Suppressor macrophage treated with lipopolysaccharide for 4 hours (primary cell): ENCODE measurements at places on chromosomes 11 and 22.

DNA sequence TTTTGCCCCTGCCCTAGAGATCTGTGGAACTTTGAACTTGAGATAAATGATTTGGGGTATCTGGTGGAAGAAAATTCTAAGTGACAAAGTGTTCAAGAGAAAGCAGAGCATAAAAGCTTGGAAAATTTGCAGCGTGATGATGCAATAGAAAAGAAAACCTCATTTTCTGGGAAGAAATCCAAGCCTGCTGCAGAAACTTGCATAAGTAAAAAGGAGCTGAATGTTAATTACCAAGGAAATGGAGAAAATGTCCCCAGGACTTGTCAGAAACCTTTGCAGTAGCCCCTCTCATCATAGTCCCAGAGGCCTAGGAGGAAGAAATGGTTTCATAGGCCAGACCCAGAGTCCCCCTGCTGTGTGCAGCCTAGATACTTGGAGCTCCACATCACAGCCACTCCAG is 686.9 kb downstream of the FAM181B start:
- no peak for DNase-seq

DNA sequence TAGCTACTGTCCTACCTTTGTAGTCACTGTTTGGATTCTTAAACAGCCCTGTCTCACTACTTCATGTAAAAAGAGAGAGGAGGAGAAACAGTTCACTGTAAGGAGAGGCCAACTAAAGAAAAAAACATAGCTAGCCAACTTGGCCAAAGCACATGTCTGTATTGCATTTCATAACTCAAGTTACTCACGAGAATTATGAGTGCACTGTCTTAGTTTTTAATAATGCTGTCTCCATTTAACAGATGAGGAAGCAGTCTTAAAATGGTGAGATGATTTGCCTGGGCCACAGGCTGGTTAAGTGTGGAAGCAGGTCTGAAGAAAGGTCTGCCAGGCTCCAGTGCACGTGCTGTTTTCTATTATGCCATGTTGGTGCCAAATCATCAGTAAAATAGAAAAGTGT is 104.5 kb downstream of the UVRAG start:
- peak; percentile 28 for DNase-seq

- peak; percentile 46 for DNase-seq
Observed at GRCh38 chr11:95248666-95249467, 17.9 kb upstream of the SESN3 start.

DNA sequence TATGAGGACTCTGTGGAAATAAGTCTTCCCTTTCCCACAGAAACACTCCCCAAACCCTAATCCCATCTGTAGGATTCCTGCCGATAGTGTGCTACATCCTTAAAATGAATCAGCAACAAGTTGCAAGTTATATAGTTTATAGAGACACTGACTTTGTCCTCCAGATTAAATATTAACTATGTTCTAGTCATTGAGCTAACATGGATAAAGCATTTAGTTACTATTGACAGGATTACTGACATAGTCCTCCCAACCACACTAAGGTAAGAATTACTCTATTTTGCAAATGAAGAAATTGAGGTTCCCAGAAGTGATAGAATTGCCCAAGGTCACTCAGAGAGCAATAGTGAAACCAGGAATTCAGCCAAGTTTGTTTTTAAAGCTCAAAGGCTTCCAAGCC is 1.9 kb downstream of the OR52M1 start:
- DNase-seq: no peak

GRCh38 chr11:119424775-119425174 is 1.8 kb upstream of the THY1 start:
- DNase-seq: no peak

DNA sequence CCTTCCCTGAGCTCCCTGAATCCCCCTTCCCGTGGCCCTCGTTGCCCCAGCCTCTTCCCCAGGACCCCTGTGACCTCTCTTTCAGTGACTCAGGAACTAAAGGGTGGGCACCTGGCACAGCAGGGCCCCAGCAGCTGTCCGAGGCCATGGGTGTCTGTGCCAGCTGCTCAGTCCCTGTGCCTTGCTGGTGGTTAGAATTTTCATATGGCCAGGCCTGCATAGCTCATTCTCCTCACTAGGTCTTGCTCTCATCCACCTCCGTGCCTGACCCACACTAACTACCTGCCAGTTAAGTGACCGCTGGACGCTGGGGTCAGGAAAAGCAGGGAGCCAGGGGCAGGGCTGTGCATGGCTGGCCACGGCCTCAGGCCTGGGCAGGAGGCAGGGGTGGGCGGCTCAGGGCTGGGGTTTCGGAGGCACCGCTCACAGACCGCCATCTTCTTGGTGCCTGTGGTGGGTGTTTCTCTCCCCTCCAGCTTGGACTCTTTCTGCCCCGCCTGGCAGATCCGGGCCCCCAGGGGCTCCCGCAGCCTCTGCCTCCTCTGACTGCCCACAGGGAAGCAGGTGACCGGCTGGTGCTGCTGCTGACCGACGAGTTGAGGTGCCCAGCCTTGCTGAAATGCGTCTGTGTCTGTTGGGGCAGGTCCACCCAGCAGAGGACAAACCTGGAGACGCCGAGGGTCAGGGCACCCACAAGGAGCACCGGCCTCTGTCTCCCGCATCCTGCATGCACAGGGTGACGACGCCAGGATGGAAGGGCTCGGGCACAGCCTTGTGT is 20.3 kb downstream of the MRGPRD start:
- DNase-seq: no peak

GRCh38 chr11:126989942-126990715 is 10.4 kb downstream of the KIRREL3 start:
- DNase-seq: peak; percentile 46

DNA sequence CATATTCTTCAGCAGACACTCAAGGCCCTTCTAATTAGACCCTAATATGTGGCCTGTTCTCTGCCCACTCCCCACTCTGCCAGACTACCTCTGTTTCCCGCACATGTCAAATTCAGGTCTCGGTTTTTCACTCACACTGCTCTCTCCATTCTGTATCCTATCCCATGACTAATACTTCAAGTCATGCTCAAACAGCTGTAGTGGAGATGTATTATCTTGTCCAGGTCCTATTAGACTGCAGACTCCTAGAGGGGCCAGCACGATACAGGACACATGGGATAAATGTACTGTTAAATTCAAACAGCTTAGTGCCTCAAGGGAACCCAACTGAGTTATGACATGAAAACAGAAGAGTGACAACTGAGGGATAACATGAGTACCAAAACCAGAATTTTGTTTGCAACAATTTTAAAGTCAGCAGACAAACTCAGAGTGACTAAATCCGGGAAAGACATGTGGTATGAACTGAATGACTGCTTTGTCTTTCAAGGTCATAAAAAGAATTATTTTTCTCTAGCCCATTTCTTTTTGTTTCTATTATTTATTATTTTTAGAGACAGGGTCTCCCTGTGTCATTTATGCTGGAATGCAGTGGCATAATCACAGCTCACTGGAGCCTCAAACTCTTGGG is 20.5 kb downstream of the ATP6V1E1 start:
- no peak for DNase-seq

DNA sequence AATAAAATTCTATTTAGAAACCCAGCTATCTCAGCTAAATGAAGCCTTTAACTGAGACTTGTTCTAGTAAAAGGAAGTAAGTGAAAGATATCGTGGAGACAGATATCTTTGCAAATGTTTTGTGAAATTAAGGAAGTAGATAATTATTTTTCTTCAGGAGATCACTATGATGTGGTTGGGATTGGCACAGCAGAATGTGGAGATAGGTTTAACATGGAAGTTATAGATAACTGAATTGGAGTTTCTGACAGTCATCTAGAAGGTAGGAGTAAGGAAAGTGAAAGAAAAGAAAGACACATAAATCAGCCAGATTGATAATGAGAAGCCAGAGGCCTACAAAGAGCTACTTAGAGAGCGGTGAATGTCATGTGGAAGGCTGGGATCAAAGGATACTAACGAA is 4.7 kb upstream of the CASP5 start:
- DNase-seq: peak; percentile 30

- no peak for DNase-seq
Observed at GRCh38 chr22:19387575-19387974, 44.0 kb downstream of the HIRA start.

- no peak for DNase-seq
Observed at GRCh38 chr11:134541355-134541754, 129.3 kb upstream of the B3GAT1 start.

DNA sequence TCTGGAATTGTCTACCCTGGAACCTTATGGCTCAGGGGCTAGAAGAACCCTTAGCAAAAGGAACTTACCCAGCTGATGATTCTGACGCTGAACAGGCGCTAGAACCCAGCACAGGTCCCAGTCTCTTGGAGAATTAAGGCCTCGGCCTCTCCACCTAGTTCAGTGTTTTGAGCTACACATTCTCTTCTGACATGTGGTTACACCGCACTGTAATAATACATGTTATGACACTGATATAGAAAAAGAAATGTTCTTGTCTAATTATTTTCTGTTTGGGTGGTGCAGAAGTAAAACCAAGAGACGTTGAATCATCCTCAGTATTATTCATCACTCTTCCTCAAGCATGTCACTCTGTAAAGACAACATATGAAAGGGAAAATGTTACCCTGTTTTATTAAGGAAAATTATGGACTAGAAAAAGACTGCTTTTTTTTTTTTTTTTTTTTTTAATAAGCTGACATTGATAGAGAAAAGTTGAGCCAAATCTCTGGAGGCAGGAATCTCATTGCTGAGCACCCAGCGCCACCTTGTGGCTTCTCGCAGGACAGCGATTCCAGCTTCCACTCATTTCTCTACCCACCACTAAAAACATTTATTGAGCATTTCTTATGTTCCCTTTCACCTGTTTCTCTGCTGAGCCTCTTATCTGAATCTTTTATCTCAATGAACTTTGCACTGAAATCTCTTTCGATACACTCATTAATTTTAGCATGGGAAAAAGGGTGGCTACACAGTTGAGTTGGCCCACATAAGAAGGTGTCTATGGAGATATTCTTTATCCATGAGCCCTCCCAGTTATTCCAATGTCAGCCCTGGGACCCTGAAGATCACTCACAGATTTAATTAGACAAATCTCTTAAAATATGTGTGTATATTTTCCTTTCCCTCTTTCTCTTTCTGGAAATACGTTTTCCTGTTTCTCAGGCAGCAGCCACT is 12.6 kb upstream of the APLNR start:
- DNase-seq: peak; percentile 60

DNA sequence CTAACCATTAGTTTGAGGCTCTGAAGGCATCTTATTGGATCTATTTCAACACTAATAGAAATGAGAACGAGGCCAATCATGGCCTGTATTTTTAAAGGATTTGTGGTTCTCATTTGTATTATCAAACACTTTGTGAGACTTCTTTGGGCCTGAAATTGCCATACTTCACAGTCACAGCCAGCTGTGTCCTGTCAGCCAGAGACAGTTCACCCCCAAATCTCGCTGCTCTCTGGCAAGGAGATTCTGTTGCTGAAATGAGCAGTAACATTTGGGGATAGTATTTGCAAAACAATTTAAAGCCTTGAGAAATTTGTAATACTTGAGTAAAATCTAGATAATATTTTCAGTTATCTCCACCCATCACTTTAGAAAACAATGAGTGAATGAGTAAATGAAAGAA is 26.9 kb upstream of the TENM4 start:
- DNase-seq: no peak

DNA sequence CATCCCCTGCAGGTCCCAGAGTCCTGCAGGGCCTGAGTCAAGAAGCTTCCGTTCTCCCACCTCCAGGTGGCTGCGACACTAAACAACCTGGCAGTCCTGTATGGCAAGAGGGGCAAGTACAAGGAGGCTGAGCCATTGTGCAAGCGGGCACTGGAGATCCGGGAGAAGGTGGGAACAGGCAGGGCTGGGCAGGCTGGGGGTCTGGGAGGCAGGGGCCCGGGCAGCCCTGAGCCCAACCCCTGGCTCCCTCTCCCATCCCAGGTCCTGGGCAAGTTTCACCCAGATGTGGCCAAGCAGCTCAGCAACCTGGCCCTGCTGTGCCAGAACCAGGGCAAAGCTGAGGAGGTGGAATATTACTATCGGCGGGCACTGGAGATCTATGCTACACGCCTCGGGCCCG is 4.7 kb upstream of the RAB1B start:
- no peak for DNase-seq

- no peak for DNase-seq
Observed at GRCh38 chr11:12204506-12204905, 94.1 kb downstream of the MICAL2 start.

GRCh38 chr11:60265373-60266214 is 14.9 kb upstream of the MS4A4A start:
- DNase-seq: peak; percentile 81

GRCh38 chr11:110990311-110990710 is 255.2 kb upstream of the POU2AF2 start:
- DNase-seq: no peak

GRCh38 chr22:49278340-49278739 is 549.3 kb downstream of the BRD1 start:
- DNase-seq: no peak

DNA sequence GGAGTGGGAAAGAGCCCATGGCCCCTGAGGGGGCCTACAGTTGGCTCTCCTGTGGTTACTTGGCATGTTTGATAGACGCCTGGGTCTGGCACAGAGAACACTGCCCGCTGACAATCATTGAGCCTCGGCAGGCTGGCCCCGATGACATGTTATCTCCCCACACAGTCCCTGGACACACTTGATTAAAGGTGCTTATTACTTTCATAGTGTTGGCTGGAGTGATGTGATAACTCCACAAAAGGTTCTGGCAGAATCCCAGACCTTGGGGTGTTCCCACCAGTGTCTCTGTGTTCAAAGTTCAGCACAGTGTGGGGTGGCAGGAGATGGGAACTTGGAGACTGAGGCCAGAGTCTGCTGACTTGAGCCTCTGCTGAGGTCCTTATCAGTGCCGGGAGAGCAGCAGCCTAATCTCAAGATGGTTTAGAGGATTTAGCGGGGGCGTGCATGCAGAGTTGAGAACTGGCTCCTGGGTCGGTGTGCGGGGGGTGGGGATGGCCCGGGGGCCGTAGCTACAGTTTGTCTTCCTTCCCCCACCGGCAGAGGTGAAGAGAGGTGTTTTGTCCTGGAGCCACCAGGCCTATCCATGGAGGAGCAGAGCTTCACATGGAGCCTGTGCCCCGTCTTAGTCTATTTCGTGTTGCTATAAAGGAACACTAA is 22.5 kb downstream of the PARVB start:
- no peak for DNase-seq

GRCh38 chr11:20050551-20051333 is 109.5 kb downstream of the DBX1 start:
- no peak for DNase-seq

DNA sequence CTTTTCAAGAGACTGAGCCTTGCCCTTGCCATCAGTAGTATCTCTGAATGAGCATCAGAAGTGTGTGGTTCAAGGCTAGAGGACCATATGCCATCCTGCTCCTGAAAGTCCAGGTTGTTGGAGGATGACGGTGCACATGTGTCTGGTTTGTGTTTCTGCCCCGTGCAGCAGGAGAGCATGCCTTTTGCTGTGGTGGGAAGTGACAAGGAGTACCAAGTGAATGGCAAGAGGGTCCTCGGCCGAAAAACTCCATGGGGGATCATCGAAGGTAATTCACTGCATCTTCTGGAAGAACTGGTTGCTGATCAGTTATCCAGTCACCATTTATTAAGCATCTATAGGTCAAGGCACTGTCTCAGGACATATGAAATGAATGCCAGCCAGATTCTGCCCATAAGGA is 6.1 kb upstream of the WBP2NL start:
- DNase-seq: no peak

GRCh38 chr11:123745764-123746451 is 4.4 kb upstream of the ZNF202 start:
- DNase-seq: no peak
